Left ventricle myocardium superior (tissue), 1 donor: ENCODE measurements at places on chromosomes 5 and 9.

DNA sequence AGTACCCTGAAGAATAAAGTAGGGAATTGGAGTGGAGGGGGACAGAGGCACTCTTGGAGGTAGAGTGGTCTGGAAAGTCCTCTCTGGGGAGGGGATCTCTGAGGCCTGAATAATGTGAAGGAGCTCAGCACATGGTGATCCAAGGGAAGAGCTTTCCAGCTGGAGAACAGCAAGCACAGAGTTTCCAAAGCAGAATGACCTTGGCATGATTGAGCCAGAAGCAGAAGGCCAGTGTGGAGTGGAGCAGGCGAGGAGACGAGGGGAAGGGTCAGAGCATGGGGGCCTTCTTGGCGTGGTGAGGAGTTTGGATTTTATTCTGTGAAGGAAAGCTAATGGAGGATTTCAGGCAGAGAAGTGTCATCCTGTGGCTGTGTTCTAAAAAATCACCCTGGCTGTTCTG lies 8.3 kb downstream of the PCBD2 start:
- DNase-seq = no peak

- no peak for DNase-seq
Observed at GRCh38 chr5:33043343-33043997, 332.3 kb downstream of the NPR3 start.

GRCh38 chr9:93306579-93307091 lies 122.7 kb downstream of the WNK2 start:
- DNase-seq = no peak

- no peak for DNase-seq
Observed at GRCh38 chr5:78779771-78780616, 131.4 kb upstream of the LHFPL2 start.

GRCh38 chr5:145699846-145700245 lies 135.3 kb downstream of the PRELID2 start:
- no peak for DNase-seq

GRCh38 chr9:34547960-34548611 lies 25.3 kb upstream of the ENHO start:
- DNase-seq = peak; percentile 87

DNA sequence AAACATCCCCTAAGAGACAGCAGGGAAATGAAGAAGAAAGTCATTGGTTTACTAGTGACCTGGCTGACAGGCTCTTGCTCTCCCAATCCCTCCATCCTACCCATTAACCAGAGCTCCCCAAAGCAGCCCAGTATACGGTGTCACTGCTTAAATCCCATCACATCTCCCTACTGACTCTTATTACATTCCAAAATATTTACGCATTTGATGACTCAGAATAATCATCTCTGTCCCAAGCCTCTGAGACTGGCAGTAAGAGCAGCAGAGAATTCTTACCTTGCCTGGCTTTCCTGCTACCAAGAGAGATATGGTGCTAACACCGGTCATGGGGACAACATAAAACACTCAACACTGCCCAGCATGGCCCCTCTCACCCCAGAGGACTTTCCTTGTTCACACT lies 20.2 kb upstream of the WHRN start:
- DNase-seq = no peak

DNA sequence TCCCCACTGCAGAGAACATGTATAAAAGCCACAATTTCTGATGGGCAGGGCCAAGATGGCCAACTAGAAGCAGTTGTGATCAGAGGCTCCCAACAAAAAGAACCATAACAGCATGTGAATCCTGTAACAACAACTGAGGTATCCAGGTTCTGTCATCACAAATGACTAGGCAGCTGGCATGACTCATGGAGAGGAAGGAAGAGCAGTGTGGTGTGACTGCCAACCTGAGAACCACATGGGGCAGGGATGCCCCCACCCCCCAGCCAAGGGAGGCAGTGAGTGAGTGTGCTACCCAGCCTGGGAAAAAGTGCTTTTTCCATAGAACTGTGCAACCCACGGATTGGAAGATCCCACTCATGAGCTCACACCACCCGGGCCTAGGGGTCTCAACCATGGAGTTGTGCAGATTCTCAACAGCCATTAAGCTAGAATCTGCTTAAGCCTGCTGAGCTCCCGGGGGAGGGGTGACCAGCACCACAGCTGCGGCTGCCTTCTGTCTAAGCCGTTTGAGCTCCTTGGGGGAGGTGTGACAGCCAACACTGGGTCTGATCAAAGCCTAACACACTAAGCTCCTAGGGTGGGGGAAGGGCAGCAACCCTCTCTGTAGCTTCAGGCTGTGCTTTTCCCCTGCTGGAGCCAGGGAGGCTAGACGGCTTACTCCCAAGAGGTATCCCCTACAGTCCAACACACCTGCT lies 80.1 kb upstream of the DMAC1 start:
- DNase-seq = no peak

- DNase-seq = no peak
Observed at GRCh38 chr9:95962936-95963335, 87.4 kb downstream of the ERCC6L2 start.

DNA sequence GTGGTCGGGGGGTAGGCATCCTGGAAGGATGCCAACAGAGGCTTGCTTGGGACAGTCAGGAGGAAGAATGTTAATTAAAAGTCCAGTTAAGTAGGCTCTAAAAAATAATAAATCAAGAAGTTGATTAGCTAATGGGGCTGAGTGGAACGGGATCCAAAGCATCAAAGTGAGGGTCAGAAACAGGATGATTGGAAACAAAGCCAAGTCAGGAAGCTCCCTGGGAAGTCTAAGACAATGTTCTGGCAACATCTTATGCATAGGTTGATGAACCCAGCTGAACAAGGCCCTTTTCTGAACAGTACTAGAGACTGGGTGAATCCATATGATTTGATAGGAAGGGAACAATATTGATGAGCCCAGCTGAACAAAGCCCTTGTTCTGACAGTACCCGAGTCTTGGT lies 50.2 kb upstream of the STARD4 start:
- DNase-seq = no peak

DNA sequence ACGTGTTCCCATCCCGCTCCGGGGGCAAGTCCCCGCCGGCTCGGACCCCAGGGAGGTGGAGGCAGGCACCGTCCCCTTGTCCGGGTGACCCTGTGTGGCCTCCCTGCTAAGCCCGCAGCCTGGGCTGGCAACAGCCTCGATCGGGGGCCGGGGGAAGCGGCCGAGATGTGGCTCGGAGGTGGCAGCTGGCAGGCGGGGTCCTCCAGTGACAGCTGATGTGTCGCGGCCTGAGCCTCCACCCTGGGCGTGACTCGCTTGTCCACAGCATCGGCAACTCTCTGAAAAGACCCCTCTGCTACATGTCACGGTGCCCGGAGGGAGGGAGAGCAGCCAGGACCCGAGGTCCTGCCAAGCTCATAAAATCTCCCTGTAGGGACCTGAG lies 124.8 kb upstream of the IRX4 start:
- no peak for DNase-seq

DNA sequence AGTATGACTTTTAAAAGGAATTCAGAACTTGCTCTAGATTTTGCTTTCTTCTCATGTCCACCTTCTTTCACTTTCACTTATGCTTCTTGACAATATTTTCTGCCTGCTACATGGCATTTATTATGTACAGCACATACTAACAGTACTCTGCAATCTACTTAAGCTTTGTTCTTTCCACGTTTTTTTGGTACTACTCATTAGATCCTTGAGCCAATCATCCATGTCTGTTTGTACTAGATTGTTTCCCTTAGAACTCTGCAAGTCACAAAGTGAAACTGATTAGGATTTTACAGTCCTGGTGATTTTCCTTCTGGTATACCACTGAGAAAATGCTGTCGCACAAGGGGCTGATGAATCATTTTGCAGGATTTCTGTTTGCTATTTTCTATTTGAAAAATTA lies 78.3 kb downstream of the PARP8 start:
- DNase-seq = no peak

GRCh38 chr9:106883626-106884190 lies 20.7 kb downstream of the ZNF462 start:
- no peak for DNase-seq

DNA sequence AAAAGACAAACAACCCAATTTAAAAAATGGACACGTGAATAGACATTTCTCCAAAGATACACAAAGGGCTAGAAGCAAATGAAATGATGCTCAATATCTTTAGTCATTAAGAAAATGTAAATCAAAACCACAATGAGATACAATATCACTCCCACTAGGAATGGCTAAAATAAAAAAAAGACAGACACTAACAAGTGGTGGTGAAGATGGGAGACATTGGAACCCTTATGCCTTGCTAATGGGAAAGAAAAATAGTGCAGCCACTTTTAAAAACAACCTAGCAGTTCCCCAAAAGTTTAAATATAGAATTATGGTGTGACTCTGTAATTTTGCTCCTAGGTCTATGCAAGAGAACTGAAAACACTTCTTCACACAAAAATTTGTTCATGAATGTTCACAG lies 40.7 kb downstream of the SH3TC2 start:
- no peak for DNase-seq

DNA sequence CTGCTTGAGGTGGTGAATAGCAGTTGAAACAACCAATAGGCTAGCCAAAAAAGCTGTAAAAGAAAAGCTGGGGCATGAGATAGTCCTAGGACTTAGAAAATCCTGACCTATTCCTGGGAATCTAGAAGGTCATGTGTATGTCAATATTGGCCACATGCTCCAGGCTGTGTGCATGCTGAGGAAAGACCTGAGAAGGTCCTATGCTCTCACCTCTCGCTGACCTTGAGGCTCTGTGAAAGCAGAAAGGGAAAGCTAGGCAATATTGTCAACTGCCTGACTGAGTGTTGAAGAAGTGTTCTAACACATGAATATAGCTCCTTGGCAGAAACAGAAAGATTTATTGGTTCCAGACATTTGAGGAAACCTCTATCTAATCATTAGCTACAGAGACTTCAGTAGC lies 19.8 kb downstream of the TAS2R1 start:
- DNase-seq = no peak

DNA sequence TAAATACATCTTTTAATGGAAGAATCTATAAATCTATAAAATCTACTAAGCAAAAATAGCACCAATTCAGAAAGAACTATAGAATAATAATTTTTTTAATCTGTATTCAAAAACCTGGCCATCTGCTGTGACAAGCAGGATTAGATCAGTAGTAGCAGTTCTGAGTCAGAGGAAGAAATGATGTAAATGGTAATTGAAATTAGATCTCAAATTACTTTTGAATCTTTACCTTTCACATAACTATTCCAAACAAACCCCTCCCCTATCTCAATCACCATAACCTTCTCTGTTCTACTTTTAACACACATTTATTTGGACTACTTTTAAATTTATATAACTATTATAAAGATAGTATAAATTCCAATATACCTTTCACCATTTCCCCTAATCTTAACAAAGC lies 727.8 kb upstream of the FAM174A start:
- no peak for DNase-seq

DNA sequence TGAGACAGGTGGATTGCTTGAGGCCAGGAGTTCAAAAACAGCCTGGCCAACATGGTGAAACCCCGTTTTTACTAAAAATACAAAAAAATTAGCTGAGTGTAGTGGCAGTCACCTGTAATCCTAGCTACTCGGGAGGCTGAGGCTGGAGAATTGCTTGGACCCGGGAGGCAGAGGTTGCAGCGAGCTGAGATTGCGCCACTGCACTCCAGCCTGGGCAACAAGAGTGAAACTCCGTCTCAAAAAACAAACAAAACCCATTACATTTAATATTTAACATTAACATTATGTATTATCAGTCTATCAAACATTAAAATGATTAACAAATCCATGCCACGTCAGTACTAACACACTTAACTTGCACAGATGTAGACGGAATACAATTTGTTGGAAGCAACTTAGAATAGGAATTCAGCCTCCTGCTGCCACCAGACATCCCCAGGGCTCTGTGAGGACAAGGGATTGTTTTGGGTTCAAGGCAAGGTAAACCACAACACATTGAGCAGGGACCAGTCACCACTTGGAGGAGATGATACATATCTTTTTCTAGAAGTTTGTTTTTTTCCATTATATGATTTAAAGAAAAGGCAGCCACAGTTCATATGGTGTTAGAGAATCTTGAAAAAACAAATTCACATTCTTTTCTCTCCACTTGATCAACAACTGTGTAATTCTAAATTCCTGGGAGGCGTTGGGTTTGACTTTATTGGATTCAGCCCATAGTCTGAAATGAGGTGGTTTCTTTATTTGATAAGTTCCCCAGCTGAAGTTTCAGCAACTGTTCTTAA lies 104.1 kb upstream of the BASP1 start:
- DNase-seq = no peak

GRCh38 chr5:95105638-95106037 lies 179.3 kb downstream of the MCTP1 start:
- no peak for DNase-seq

- DNase-seq = no peak
Observed at GRCh38 chr5:99133921-99134320, 205.1 kb upstream of the CHD1 start.

- no peak for DNase-seq
Observed at GRCh38 chr5:148682058-148683026, 28.0 kb upstream of the HTR4 start.

- DNase-seq = no peak
Observed at GRCh38 chr9:126363847-126364671, 37.4 kb downstream of the MVB12B start.

GRCh38 chr5:6483880-6484382 lies 35.3 kb downstream of the UBE2QL1 start:
- DNase-seq = no peak

DNA sequence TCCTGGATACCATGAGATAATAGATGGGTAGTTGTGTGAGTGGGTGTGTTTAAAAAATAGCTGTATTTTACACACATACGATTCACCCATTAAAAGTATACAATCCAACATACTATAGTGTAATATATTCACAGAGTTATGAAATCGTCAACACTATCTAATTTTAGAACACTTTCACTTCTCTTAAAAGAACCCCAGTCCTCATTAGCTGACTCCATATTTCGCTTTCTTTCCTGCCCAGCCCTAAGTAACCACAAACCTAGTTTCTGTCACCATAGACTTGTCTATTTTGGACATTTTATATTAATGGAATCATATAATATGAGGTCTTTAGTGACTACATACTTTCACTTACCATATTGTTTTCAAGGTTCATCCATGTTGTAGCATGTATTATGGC lies 63.8 kb upstream of the S1PR3 start:
- no peak for DNase-seq

GRCh38 chr5:6510132-6510531 lies 61.5 kb downstream of the UBE2QL1 start:
- no peak for DNase-seq
